Right ventricle myocardium superior (tissue), 1 donor: ENCODE measurements at places on chromosomes 7 and 10. TPM values are rescaled to one million over a fixed set of nuclear protein-coding genes. Genes with fewer than 3 reads are reported as not detected.

The PCDH15 gene
- total RNA-seq: 0.16 TPM

The LIPK gene
- total RNA-seq: not detected

The RAPGEF5 gene
- total RNA-seq: 11.1 TPM

DNA sequence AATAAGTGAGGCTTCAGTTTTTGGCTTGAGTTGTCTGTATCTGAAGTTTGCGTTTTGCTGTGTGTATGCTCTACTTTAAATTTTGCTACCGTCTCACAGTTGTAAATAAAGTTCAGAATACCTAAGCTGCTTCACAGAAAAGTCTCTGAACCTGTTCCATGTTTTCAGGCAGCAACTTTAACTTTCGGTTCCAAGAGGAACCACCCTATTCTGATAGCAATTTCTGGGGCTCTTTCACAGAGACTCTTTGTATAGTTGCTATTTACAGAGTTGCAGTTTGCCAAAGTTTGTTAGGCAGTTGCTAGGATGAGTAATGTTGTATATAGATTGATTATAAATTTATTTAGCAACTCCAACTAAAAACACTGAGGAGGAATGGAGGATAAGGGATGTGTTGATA is 5.7 kb downstream of the FAM221A start:
- no peak for DNase-seq

- DNase-seq: no peak
Observed at GRCh38 chr7:5774136-5774535, 7.3 kb downstream of the RNF216 start.

The PIK3CG gene
- total RNA-seq: 1.6 TPM

DNA sequence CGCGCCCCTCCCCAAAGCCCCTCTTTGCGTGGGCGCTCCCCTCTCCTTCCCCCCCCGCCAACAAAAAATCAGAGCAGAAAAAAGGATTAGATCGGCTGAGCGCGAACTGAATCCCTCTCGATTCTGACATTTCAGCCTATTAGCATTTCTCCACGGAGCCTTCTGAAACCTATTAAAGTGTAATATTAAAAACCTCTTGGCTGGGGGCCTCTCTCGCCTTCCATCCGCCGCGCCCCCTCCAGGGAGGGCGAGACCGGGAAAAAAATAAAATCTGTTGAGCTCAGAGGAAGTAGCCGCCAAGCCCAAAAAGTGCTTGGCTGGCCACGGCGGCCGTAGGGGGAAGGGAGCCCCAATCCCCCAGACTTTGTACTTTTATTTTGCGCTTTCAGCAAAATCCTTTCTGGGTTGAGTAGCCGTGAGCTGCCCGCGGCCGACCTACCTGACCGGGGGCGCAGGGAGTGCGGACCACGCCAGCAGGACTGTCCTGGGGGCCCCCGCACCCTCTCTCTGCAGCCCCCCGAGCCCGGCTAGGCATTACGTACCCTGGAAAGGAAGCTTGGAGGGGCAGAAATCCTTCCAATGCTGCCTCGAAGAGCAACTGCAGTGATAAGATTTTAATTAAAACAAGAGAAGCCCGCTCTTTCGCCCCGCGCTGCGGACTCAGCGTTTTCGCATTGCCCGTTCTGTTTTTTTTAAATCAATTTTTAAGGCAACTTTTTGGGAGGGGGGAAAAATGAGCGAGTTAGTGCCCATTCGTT is 1.3 kb upstream of the TNRC18 start:
- DNase-seq: peak; percentile 83

- peak; percentile 66 for DNase-seq
Observed at GRCh38 chr10:78953113-78953798, 115.5 kb upstream of the ZMIZ1 start.

The CDK14 gene
- total RNA-seq: 24.2 TPM

The ANKRD2 gene
- total RNA-seq: 152 TPM

The HSPA12A gene
- 15.9 TPM for total RNA-seq

DNA sequence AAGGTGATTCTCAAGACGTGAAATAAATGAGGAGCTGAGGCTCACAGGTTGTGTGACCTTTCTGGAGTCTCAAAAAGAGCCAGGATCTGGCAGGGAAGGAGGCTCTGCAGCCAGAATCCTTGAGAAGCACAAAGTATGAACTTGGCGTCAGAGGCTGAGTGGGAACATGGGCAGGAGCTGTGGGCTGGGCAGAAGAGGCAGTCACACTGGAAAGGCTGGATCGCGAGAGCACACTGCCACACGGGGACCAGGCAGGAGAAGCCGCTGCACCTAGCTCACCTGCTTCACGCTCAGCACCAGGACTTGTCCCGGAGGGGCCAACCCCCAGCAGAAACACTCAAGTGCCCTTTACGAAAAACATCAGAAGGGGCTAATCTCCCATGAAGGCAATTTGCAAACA is 535.0 kb downstream of the TNS3 start:
- DNase-seq: no peak
